Stimulated activated CD8-positive, alpha-beta memory T cell treated with anti-CD3 and anti-CD28 coated beads, Interleukin-2, amount 100 ng/mL, for 1 hour (primary cell): ENCODE measurements at places on chromosomes 2 and 18.

GRCh38 chr18:50734886-50735285, 84.9 kb downstream of the MRO start:
- no peak for DNase-seq

GRCh38 chr2:233409286-233409991, 55.1 kb downstream of the DGKD start:
- DNase-seq: no peak

- no peak for DNase-seq
These were observed 151.0 kb downstream of the TPO start for GRCh38 chr2:1563943-1564891.

DNA sequence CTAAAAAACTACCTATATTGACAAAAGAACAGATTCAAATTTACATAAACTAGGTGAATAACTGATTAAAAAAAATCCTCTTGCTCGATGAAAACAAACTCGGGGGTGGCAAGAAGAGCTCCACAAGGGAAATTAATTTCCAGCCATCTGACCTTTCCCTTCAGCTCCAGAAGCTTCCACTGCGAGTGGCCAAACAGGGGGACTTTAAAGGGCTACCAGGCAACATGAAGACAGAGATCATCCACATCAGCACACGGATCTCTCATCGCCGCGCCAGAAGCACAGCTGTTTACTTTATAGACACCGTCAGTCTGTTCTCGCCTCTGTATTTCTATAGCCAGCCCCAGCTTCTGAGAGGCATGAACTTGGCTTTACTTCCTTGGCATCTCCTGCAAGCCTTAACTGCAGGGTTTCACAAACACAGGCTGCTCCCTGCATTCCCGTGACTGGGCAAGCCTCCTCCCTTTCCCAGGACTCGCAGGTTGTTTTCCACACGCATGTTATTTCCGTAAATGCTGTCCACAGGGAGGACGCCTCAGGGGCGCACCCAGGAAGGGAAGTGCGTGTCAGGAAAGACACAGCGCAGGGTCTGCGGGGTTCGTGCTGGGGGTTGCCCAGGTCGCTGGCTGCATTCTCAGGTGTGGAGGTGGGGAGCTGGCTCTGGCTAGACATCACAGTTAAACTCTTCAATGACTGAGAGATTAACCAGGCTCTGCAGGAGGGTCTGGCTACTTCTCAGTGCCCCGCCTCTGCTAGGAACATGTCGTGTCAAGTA, 85.0 kb downstream of the USP40 start:
- no peak for DNase-seq

DNA sequence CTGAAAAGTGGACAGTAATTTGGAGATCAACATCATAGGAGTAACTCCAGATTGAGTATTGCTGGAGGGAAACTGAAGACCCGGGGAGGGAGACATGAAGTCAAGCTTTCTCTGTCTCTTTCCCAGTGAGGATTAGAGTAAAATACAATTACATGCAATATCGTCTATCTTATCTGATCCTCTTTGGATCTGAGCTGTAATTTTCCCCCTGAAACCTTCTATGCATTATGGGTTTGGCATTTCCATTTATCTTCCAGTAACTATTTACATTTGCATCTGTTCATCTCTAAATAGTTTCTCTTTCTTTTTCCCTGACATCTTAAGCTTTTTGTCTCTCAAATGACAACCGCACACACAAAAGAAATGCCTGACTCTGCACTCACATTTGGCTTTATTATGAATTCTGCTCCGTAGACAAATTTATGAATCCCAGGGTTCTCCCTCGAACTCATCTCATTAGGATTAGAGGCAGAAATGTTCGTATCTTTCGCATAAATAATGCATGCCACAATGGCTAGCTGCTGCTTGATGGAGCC, 113.1 kb downstream of the SPP2 start:
- no peak for DNase-seq

- DNase-seq: no peak
These were observed 1.3 kb downstream of the PGAP1 start for GRCh38 chr2:196925051-196925767.

DNA sequence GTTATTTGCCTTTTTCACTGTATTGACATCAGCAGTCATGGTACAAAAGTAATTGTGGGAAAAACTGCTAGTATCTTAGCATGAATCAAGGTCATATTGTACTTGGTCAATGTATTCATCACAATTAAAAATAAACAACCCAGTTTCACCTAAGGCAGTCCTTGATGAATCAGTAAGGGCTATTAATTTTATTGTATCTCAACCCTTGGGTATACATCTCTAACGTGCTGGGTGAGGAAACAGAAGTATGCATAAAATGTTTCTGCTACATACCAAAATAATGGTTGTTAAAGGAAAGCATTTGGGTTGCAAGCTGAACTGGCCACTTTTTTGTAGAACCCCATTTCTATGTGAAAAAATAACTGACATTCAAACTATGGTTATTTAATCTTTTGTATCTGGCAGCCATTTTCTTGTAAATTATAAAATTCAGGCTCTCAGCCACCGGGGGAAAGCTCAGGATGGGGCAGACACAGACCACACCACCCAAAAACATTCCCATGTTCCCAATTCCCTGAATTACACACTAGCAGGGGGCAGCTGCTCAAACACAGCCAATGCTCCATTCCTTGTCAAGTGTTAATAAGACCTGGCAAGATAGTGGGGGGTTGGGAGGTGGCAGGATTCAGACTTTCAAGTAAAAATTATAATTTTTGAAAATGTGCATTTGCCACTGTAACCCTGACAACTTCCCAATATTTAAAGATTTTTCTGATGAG, 49.3 kb downstream of the OLA1 start:
- no peak for DNase-seq

GRCh38 chr18:68701353-68701752, 13.6 kb downstream of the TMX3 start:
- no peak for DNase-seq

DNA sequence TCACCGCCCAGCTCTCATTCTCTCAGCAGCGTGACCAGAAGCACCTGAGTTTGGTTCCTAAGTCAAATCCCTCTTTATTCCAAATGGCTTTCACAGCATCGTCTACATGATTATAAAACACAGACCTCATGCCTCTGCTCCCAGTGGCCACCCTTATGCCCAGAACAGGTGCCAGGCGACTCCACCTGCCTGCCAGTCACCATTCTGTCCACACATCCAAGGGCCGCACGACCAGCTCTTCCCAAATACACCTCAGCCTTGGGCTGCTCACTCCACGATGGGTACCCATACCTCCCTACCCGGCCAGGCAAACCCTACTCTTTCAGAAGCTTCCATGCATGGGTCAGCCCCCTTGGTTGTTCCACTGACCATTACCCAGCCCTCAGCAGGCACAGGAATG, 851.6 kb upstream of the SALL3 start:
- DNase-seq: no peak

DNA sequence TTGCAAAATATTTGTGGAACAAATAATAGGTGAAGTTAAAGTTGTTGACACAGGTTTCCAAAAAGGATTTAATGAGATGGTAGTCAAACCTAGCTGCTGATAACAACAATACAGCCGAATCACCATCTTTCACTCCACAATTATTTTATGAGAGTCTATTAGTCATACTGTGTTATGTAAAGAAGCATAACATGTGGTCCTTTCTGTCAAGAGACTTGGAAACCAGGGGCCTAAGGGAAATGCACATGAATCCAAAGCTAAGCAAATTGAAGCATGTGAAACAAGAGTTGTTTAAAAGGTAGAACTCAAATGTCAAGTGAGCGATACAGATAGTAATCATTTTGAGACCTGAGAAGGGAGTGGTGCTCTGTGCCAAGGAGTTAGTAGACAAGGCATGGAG, 16.0 kb downstream of the CD28 start:
- DNase-seq: no peak

DNA sequence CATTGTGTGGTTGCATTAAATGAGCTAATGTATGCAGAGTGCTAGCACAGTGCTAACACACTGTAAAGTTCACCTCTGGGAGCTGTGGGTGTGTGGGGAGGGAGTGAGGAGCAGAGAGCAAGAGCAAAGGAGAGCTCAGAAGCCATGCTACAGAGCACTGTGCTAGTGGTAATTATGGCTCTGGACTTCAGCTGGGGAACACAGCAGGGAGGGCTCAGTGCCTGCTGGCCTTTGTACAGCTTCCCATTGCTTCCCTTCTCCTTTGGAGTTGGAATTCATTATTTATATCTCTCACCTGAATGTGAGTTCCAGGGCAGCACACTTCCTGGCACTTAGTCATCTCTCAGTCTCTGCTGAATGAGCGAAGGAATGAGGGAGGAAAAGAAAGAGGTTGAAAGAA, 2.5 kb upstream of the PLA2R1 start:
- no peak for DNase-seq

DNA sequence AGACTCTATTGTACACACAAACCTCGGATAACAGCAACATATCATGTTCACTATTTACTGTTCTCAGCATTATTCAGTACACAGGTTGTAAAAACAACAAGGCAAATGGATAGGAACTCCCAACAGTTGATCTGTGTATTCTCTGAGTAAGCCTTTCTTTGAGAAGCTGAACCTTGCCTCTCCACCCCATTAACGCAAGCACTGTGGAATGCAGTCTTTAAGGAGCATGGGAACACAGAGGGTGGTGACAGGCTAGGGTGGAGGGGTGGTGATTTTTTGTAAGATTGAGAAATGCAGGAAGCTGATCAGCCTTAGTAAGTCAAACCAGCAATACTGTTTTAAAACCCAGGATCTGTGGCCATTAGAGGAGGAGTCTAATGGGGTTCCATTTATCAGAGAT, 19.6 kb upstream of the SERPINB11 start:
- no peak for DNase-seq

- DNase-seq: no peak
These were observed 149.7 kb downstream of the TRABD2A start for GRCh38 chr2:84731185-84731584.

DNA sequence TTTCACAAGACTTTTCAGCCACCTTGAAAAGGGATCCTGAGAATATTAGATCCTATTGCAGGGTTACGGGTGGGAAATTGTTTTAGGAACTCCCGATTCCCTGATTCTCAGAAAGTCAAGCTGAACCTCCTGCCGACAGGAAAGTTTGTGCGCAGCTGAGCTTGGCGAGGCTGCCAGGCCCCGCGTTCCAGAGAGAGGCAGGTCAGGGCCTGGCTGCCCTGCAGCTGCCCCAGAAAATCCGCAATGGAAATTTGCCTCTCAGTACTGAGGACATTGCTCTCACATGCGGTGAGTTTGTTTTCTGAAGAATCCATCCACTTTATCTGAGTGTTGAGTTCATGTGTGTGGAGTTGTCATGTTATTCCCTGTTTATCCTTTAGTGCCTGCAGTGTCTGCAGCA, 144.2 kb downstream of the RTP5 start:
- DNase-seq: no peak

- DNase-seq: no peak
These were observed 8.3 kb upstream of the COL6A3 start for GRCh38 chr2:237422309-237422708.

GRCh38 chr18:44924785-44925499, 244.3 kb downstream of the SETBP1 start:
- DNase-seq: no peak
